ENCODE measurements at places on chromosomes 11 and 22. TPM values are rescaled to one million over a fixed set of nuclear protein-coding genes. Genes with fewer than 3 reads are reported as not detected.

GRCh38 chr11:74710281-74710938, 20.8 kb downstream of the CHRDL2 start:
- peak; percentile 53 for DNase-seq

- no peak for DNase-seq
Measured at GRCh38 chr22:40703174-40703573, 23.9 kb downstream of the MCHR1 start.

DNA sequence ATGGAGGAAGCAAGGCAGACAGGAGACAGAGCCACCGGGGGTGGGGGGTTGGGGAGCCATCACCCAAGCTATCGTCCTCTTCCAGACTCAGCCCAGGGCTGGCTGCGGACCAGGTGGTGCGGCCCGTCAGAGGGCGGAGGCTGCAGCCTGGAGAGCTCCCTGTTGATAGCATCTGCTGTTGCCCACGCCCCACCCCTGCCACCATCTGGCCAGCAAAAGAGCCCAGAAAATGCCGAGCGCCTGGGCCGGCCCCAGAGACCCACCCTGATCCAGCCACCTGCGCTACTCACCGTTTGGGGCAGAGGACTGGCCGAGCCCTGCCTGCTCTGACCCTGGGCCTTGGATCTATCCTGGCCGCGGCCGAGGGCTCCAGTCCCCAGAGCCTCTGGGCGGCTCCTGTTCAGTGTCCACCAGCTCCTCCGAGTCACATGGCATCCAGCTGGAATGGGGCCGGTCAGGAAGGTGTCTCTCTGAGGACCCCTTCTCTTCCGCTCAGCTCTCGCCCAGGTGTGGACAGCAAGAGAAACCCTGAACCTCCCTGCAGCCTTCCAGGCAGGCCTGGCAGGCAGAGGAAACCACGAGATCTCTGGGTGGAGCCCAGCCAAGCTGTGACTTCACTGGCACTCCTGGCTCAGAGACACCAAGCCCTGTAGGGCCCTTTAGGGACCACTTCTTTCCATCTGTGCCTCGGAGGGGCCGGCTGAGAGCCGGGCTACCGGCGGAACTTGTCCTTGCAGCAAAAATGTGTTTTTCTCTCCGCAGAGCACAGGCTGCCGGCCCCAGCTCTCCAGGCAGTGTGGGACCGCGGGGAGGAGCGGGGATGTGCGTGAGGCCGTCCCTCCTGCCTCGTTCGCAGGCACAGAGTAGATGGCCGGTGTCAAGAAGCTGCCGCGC, at the start of gene MRGPRE:
Gene MRGPRE (minus strand): TSS at position 567 of the 894 bp plus-strand sequence. CDS start 3,618 bp downstream, outside the sequence.
- DNase-seq, result no peak

- no peak for DNase-seq
Measured at GRCh38 chr11:90318651-90319050, 95.8 kb upstream of the CHORDC1 start.

DNA sequence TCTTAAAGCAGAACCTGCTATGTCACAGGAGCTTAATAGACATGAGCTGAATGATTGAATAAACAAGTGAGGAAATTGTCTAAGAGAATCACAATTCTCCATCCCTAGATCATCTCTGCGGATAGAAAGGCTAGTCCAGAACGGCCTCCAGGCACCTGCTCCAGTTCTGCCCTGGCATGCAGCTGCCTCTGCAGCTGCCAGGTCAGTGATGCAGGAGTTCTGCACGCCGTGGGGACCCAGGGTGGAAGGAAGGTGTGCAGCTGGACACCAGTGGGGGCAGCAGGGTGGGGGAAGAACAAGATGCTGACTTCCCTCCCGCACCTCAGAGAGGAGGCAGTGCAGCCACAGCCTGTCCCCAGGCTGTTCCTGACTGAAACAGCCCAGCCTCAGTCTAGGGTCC, 192.1 kb upstream of the NCAM1 start:
- no peak for DNase-seq

DNA sequence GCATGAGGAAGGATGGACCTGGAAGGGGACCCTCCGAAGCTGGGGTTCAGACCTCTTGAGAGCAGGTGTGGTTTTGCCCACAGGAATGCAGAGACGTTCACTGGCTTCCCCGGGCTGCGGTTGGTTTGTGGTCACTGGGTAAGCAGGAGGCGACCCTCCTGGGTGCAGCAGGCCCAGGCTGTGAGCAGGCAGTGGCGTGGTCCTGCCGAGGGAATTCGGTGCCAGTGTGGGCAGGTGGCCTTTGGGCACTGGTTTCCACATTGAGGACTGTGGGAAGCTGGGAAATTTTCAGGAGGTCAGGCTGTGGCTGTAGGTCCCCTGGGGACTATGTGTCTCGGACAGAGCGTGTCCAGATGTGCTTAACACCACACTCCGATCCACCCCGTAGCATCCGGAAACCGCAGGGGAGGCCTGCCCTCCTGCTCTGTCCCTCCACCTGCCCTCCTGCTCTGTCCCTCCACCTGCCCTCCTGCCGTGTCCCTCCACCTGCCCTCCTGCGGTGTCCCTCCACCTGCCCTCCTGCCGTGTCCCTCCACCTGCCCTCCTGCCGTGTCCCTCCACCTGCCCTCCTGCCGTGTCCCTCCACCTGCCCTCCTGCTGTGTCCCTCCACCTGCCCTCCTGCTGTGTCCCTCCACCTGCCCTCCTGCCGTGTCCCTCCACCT, 27.5 kb downstream of the TPCN2 start:
- peak; percentile 43 for DNase-seq

DNA sequence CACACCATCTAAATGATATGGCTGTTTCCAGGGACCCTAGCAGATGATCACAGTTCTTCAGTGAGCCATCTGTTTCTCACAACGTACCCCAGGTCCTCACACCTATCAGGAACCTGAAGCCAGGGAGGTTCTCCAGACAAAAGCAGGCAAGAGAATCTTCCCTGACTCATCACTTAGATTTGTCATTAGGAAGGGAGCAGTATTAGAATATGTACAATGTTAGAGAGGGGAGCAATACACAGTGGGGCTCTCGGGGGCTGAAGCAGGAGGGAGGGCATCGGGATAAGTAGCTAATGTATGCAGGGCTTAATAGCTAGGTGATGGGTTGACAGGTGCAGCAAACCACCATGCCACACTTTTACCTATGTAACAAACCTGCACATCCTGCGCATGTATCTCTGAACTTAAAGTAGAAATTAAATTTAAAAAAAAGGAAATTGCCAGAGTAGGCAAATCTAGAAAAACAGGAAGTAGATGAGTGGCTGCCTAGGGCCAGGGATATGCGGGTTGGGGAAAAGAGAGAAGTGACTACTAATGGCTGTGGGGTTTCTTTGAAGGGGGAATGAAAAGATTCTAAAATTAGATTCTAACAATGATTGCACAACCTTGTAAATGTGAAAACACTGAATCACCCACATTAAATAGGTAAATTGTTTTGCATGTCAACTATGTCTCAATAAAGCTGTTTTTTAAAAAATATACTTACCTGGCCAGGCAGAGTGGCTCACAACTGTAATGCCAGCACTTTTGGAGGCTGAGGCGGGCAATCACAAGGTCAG, 14.4 kb downstream of the C22orf42 start:
- no peak for DNase-seq

GRCh38 chr11:77147668-77148321, 19.7 kb downstream of the MYO7A start:
- DNase-seq, result peak; percentile 28

- DNase-seq, result no peak
Measured at GRCh38 chr11:58596621-58597020, 17.8 kb downstream of the ZFP91 start.

DNA sequence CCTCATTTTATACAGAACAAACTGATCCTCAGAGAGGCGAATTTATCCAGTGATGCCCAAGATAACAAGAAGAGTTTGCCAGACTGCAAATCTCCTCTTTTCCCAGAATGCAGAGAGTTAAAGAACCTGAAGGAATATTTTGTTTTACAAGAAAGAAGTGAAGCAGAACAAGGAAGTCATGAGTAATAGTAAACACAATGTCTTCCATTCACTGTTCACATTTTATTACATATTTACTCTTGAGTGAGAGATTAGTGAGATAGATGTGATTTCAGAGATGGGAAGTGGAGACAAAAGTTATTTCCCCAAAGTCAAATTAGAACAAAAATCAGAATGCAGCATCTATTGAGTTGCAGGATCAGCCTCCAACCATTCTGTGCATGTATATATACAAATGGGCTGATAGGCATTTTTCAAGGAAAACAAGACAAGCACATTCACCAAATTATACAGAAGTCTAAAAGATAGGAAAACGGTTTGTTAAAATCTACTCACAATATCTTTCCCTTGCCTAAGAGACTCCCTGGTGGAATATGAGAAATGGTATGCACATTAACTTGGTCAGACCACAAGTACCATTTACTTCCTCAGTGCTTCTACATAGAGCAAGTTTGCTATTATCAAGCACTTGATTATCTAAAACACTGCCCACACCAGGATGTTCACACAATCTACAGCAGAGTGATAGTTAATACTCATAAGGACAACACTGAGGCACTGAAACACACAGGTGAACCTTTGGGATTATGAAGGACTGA, 12.0 kb downstream of the GUCY1A2 start:
- DNase-seq, result no peak

DNA sequence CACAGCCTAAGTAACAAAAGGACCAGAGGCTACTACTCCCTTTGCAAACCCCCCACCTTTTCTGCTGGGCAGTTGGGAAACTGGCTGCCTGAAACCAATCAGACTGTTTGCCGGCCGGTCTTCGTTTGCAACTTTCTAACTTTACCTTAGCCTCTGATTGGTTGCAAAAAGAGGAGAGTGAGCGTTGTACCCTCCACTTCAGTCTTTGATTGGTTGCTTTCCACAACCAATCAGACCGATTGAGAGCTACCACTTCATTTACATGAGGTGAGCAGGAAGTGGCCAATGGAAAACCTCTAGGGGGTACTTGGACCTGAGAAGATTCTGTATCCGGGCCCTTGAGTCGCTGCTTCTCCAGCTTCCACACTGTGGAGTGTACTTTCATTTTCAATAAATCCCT, 18.8 kb upstream of the CLNS1A start:
- no peak for DNase-seq

DNA sequence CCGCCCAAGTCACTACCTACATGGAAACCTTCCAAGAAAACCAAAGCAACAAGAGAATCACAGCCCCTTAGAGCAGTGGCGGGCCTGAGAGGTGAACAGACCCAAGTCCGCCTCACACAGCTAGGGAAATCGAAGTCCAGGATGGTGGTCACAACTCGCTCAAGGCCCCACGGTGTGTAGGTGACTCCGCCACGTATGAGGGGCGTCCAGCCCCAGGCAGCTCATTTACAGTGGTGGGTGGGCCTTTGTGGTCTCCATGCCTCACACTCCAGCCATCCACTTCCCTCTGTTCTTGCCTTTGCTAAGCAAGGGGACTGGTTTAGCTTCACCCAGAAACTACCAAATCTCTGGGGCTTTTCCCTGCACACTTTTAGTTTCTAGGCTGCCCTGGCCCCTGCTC, 9.7 kb upstream of the TCF20 start:
- no peak for DNase-seq

DNA sequence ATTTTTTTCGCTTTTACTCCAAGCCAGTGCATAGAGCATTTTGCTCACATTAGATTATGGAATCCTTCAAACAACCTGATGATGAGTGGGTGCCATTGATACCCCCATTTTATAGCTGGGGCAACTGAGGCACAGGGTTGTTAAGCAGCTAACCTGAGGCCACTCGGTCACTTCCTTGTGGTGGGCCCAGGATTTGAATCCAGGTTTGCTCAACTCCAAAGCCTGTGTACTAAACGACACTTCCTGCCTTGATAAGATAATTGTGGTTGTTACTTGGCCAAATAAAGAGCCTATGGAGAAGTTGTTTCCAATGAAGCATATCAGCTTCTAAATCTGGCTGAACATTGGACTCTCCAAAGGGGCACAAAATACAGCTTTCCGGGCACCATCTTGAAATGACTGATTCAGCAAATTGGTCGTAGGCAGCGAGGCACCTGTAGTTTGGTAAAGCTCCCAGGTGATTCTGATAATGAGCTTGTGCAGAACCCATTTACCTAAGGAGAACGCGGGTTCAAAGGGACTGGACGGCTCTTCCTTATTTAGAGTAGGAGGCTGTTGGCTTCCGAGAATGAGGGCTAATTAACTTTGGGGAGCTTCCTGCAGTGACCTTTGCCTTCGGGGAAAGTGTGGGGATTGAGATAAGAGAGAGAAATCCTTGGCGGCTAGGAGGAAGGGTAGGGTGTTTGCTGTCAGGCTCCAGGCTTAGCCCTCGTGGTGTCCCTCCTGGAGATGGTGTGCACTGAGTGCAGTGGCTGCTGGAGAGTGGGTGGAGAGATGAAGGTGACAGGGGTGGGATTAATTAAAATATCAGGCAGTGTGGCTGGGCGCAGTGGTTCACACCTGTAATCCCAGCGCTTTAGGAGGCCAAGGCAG, 17.5 kb upstream of the EHF start:
- no peak for DNase-seq

- peak; percentile 36 for DNase-seq
Measured at GRCh38 chr22:37419969-37420685, 7.2 kb downstream of the ELFN2 start.

DNA sequence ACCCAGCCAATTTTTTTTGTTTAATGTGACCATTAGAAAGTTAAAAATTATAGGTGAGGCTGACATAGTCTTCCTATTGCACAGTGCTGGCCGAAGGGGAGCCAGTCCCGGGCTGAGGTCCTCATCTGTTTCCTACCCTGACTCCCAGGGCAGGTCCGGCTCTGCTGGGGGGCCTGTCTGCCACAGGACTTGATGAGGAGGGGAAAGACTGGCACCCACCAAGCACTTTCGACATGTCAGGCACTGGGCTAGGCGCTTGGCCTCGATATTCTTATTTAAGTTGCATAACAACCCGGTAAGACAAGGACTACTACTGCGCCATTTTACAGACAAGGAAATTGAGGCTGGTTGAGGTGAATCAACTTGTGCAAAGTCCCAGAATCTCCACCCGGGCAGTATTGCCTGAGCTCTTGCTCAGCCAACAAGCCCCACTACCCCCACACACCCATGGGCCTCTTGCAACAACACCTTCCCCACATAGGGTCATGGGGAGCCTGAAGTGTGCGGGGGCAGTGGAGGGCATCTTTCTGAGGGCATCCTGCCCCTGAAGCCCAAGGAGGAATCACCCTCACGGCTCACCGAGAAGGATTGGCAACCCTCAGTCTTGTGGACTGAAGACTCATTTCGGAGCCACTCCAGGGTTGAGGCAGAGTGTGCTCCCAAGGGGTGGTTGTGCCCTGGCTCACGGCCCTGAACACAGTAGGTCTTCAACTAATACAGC, 62.7 kb upstream of the LINC01488 start:
- DNase-seq, result no peak

DNA sequence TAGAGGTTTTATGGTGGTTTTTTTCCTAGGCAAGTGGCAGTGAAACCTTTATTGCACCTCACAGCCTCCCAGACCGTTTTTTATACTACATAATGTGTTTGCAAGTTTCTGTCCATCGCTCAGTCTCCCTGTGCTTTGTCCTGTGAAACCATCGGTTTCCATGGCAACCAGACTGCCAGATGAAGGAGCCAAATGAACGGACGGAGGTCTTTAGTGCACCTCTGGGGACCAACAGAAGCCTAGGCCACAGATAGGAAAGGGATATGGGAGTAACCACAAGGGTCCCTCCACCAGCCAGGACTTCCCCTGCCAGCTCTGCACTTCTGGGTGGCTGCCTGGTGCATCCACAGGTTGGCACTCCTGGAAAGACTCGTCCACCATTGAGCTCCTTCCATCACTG, 165.0 kb downstream of the CHST1 start:
- no peak for DNase-seq

The KDELR3 gene
- 305 TPM for polyA plus RNA-seq

The SCGB1C1 gene
- polyA plus RNA-seq, result not detected

The PLAAT2 gene
- not detected for polyA plus RNA-seq

The ZP1 gene
- not detected for polyA plus RNA-seq

The ZNF280B gene
- polyA plus RNA-seq, result 0.81 TPM

The POLR3H gene
- polyA plus RNA-seq, result 62.5 TPM

The ANKK1 gene
- polyA plus RNA-seq, result not detected

The CASP12 gene
- not detected for polyA plus RNA-seq

The BEST1 gene
- 2.5 TPM for polyA plus RNA-seq

The MMP13 gene
- polyA plus RNA-seq, result not detected

The CD248 gene
- 98.8 TPM for polyA plus RNA-seq

Measured in fibroblast of lung (primary cell).